ENCODE measurements at places on chromosomes 3 and 15.

- DNase-seq: no peak
These were observed 193.2 kb downstream of the MEX3B start for GRCh38 chr15:81852411-81853149.

DNA sequence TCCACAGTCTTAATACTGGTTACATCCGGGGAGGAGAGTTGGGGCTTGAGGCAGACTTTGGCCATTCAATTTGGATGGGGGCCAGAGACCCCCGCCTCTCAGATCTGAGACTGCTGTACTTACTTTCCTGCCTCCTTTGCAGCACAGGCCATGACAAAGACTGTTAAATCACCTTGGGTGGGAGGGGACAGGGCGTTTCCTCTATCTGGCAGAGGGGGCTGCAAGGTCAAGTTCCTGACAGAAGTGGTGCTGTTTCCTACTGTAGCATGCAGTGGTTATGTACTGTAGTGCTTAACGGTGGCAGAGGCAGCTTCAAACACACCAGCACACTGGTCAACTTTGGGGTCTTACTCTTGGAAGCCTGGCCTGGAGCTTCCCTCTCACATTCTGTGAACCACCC is 261.2 kb upstream of the LRRFIP2 start:
- DNase-seq: no peak

DNA sequence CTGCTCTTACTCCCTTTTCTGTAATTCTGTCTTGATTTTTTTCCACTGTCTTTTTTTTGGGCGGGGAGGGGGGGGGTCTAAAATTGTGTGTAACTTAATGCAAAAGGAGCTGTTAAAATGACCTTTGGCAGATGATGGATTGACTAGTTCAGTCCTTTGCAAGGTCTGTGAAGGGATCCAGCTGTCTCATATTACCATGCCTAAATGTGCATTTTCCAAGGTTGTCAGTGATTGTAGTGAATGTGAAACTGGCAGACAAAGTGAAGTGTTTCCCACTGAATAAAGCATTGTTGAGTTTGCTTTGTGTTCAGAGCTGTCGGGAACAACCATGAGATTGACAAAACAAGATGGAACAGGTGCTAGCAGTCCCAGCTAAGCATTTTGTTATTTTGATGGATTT is 110.1 kb upstream of the SKOR1 start:
- DNase-seq: no peak

DNA sequence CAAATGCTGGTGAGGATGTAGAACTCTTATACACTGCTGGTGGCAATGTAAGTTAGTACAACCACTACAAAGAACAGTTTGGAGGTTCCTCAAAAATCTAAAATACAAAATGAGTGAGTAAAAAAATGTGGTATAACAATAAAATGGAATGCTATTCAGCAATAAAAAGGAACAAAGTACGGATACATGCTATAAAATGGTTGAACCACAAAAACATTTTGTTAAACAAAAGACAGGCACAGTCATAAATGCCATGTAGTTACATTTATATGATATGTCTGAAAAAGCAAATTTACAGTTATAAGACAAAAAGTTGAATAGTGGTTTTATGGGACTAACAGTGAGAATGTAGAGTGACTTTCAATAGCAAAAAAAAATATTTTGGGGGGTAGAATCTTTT is 285.8 kb downstream of the TBC1D5 start:
- no peak for DNase-seq

- no peak for DNase-seq
These were observed 53.1 kb downstream of the CD47 start for GRCh38 chr3:108037770-108038169.

DNA sequence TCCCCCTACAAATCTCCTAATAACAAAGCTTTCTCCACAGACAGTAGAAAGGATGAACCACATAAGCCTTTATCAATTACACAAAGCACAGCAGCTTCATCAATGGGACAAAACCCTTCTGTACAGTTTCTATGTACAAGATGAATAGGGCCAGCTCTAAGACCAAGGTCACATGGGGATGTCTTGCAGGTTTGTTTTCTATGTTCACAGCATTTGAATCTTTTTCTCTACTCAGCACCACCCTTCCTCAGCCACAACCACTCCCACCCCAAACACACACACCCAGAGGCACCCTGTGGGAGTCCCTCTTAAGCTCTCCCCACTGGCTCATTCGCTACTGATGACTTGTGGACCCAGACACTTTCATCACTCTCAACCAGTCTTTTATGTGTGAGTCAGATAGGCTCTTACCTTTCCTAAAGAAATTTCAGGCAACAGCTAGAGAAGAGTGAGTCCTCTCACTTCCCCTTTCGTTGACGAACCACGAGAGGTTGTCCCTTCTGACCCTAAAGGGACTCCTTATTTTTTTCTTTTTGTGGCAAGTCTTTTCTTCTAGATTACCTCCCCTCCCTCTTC is 57.9 kb downstream of the ARHGAP31 start:
- DNase-seq: no peak

GRCh38 chr3:112640276-112640929 is 540 bp downstream of the CCDC80 start:
- no peak for DNase-seq

- DNase-seq: no peak
These were observed 124.1 kb upstream of the RASGRP1 start for GRCh38 chr15:38688761-38689160.

GRCh38 chr3:141360888-141361598 is 7.3 kb upstream of the ZBTB38 start:
- DNase-seq: no peak

All from anterior cingulate cortex (tissue), 58 donors.